ENCODE measurements at places on chromosomes 12 and 14.

DNA sequence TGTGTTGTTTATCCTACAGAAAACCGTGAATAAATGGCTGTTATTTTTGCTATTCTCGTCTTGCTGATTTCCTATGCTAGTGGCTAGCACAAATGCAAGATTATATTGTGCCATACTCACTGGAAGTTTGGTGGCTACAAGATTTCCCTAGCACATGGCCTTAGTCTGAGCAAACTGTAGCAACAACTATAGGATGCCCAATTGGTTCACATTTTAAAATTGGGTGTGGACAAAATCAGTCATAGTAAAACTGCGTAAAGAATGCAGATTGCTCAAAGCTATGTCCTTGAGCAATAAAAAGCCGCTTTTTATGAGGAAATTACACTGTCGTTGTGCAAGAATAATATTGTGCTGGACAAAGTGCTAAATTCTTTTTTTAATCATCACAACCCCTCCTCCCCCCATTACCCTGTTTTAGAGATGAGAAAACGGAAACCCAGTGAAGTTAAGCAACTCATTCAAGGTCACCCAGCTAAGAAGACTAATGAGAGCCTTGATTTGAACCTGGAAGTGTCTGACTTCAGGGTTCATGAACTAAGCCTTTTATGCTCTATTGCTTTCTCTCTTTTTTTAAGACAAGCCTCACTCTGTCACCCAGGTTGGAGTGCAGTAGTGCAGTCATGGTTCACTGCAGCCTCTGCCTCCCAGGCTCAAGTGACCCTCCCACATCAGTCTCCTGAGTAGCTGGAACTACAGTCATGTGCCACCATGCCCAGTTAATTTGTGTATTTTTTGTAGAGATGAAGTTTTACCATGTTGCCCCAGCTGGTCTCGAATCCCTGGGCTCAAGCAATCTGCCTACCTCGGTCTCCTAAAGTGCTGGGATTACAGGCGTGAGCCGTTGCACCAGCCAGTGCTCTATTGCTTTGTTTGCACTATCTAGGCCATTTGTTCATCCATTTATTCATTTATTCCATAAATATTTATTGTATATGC lies 73.6 kb downstream of the SRGAP1 start:
- DNase-seq, result peak; percentile 99

DNA sequence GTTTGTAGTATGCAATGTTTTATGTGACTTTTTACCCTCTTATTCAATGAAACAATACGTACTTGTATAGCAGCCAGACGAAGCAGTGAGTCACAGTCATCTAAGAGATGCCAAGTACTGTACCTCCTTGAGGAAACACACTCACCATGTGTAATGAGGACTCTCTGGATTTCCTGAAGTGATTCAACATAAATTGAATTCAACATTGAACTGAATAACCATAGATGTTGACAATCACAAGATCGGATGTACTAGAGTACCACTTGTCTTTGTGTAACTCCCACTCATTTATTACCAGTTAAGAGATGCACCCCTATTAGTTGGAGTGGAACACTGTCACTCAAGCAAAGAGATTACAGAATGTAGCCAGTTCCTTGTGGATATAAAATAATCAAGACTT lies 175.2 kb upstream of the HMGA2 start:
- peak; percentile 89 for DNase-seq

GRCh38 chr12:1405619-1406018 lies 188.8 kb downstream of the FBXL14 start:
- DNase-seq, result no peak

- no peak for DNase-seq
These were observed 247.9 kb upstream of the RTL1 start for GRCh38 chr14:101151226-101151926.

GRCh38 chr12:100498141-100498540 lies 24.5 kb downstream of the NR1H4 start:
- DNase-seq, result no peak

GRCh38 chr14:28756269-28756883 lies 10.2 kb upstream of the FOXG1 start:
- no peak for DNase-seq
